ENCODE measurements at places on chromosomes 1 and 21.

DNA sequence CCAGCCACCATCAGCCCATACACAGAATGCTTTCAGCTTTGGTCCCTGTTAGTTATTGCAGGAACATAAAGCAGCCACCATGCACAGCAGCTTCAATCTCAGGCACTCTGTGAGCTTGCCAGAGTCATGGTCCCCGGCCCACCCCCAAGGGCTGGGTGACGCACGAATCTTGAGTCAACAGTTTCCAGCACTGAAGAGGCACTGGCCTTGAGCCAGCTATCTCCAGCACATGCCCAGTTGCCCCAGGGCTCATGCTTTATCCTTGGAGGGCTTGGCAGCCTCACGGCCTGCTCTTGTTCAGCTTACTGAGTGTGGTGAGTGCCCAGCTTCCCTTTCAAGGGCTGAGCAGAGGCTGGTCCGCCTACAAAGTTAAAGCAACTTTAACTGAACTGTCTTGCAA, 200.7 kb upstream of the RAB4A start:
- peak; percentile 83 for DNase-seq

DNA sequence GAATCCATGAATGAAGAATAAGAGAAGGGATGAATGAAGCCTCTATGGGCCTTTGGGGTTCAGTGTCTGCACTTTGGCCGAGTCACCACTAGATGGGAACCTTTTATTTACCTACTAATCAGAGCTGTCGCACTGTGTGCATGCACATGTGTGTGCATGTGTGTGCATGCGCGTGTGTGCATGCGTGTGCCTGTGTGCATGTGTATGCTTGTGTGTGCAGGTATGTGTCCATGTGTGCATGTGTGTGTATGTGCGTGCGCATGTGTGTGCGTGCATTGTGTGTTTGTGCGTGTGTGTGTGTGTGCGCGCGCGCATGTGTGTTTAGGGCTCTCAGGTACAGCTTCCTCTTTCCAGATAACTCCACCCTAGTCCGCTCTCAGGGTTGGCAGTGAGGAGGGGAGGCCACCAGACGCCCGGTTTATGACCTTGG, 20.4 kb upstream of the UBXN10 start:
- DNase-seq: no peak

DNA sequence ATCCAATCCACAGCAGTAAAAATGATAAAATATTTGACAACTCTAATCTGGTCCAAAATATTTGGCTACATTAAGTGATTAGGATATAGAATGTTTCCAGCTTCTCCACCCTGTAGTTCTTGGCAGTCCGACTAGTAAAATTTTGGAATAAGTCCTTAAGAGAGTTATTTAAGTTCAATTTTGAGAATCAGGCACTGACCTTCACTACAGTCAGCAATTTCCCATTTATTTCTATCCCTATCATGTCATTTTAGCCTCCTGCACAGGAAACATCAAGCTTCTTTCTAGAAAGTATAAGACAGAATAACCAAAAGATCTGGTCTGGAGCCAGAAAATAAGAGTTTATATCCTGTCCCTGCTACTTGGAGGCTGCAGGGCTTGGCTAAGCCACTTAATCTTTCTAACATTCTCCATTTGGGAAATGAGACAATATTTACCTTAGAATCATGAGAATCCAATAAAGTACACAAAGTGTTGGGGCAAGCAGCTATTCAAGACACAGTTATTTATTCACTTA, 162.2 kb downstream of the DPYD start:
- DNase-seq: no peak

- DNase-seq: no peak
Observed at GRCh38 chr1:154798645-154799044, 71.4 kb downstream of the KCNN3 start.

GRCh38 chr21:33686386-33686785, 44.1 kb downstream of the ITSN1 start:
- DNase-seq: no peak

- no peak for DNase-seq
Observed at GRCh38 chr21:41861987-41862386, 17.2 kb downstream of the PRDM15 start.

DNA sequence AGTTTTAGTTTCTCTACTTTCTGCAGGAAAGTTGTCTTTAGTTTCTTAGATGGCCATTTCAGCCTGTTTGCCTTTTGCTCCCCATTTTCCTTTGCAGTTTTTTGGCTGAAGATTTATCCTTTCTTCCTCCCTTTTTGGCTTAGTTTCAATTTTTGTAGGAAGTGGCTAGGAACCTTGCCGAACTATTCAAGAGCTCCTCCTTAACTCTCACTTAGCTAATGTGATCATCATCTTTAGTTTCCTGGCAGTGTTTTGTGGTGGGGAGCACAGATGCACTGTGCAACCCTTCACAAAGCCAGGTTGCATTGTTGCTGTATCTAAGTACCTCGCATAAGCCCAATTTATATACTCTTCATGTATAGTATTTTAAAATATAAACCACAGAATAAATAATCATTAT, 28.8 kb upstream of the CCDC181 start:
- no peak for DNase-seq

DNA sequence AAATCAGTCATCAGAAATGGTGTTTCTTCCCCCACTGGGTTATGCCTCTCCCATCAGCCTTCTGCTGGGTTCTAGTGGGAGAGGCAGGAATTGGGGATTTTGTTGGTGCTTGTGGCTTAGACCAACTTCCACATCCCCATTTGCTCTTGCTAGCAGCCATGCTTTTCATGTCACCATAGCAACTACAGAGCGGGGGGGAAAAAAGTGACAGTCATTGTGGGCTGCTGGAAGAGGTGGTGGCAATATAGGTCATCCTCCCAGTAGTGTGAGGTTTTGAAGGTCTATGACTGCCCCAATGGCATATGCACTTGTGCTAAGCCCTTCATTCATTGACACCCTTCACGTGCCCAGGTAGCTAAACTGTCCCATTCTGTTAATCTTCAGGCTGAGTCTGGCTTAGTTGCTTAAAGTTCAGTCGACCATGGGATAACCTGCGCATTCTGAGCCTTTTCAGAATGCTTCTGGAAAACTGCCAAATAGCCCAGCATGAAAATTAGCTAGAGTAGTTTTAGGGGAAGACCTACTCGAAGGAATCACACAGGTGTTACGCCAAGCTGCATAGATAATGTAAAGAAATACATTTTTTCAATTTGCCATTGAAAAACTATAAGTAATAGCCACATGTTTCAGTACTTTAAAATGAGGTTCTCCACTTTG, 53.7 kb upstream of the ZNF326 start:
- no peak for DNase-seq

- DNase-seq: no peak
Observed at GRCh38 chr1:239897458-239897857, 194.2 kb upstream of the FMN2 start.

GRCh38 chr1:100377590-100378361, 25.5 kb downstream of the CDC14A start:
- DNase-seq: no peak

DNA sequence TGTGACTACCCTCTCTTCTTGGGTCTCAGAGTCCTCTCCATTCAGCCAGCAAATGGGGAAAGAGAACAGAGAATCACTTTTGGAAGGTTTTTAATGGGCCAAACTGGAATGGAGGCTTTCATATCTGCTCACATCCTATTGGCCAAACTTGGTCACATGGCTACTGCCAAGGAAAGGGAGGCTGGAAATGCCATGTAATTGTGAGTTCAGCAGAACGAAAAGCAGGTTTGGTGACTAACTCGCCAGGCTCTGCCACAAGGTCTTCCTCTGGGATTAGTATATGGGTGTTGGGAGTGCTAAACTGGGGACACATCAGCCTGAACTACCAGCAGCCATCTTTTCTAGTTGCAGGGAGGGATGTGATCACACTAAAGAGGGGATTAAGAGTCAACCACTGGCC, 19.2 kb downstream of the RD3 start:
- no peak for DNase-seq

GRCh38 chr1:214423045-214423444, 128.4 kb downstream of the PTPN14 start:
- no peak for DNase-seq

DNA sequence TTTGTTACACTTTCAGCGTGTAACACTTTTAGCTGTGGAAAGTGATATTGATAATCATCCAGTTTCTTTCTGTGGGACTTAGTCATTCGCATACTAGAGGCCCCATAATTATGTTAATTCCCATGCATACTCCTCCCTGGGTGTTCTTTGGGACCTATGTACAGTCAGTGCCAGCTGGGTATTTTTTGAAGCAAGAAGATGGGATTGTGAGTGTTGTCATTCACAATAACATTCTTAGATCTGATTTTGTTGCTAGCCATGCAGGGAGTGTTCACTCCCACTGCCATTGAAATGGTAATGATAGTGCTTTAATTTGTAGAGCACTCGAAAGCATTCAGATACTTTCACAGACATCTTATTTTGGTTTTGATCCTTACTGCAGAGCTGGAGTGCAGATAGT, 11.6 kb downstream of the SARS1 start:
- no peak for DNase-seq

DNA sequence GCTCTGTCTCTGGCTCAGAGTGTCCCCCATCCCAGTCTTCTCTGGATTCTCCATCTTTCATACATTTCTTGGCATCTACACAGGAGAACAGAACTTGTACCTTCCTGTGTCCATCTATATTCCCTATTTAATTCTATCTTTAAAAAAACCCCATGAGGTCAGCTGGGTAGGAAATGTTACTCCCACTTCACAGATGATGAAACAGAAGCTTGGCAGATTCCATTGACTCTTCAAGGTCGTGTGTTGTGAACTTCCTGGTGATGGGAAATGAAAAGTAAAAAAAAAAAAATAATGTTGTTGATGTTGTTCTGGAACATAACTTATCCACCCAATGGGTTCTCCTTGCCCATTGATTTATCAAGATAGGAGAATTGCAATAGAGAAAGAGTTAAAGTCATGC, 8.9 kb downstream of the CHI3L2 start:
- no peak for DNase-seq

DNA sequence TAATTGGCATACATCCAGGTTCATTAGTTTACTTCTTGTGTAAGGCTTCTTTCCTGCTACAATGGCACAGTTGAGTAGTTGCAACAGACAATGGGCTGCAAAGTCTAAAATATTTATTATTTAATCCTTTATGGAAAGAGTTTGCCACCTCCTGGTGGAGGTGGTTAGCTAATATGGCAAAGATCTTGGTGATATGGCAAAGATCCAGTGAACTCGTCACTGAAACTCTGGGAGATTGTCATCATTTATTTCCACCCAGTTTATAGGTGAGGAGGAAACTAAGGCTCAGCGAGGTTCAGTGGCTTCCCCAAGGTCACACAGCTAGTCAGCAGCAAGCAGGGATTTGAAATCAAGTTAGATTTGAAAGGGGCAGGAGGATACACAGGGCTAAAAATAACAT, 16.1 kb upstream of the IFFO2 start:
- DNase-seq: no peak

GRCh38 chr1:90835661-90836344, 118.7 kb upstream of the BARHL2 start:
- DNase-seq: no peak

DNA sequence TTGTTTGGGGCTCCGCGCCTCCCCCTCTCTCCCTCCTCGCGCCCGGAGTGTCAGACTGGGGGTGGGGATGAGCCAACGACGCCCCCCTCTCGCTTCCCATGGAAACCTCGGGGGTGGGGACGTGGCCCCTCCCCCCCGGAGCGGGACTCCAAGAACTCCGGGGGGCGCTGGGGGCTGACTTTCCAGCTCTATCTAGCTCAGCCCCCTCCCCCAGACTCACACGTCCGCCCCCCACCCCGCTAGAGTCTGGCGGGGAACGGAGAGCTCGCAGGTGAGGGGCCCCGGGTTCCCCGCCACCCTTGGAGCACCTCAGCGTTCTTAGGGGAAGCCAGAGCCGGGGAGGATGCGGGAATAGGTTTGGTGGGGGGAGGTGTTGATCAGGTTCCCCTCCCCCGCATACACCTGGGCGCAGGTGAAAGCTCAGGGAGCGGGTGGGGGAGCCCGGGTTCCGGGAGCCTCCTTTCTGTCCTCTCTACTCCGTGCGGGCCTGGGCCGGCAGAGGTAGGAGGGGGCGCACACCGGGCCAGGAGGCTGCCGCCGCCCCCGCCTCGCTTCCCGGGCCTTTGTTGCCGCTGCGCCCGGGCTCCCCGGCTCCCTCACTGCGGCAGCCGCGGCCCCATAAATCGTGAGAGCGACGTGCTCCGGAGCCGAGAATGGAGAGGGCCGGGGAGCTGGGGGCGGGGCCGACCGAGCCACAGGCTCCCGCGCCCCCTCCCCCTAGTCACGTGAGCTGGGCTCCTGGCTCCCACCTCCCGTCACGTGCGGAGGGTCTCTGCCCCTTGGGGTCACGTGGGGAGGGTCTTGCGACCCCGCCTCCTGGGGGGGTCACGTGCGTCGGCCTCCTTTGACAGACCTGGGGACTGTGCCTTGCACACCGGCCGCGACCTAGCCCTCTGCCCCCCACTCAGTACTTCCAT, 1.9 kb downstream of the EFNA3 start:
- no peak for DNase-seq

- no peak for DNase-seq
Observed at GRCh38 chr1:246527402-246528088, 20.5 kb upstream of the SMYD3 start.

GRCh38 chr1:28521502-28522164, 15.8 kb downstream of the RCC1 start:
- no peak for DNase-seq

GRCh38 chr1:40130892-40131291, 30.3 kb upstream of the RLF start:
- no peak for DNase-seq

- DNase-seq: no peak
Observed at GRCh38 chr1:174209347-174210187, 50.2 kb downstream of the RABGAP1L start.

DNA sequence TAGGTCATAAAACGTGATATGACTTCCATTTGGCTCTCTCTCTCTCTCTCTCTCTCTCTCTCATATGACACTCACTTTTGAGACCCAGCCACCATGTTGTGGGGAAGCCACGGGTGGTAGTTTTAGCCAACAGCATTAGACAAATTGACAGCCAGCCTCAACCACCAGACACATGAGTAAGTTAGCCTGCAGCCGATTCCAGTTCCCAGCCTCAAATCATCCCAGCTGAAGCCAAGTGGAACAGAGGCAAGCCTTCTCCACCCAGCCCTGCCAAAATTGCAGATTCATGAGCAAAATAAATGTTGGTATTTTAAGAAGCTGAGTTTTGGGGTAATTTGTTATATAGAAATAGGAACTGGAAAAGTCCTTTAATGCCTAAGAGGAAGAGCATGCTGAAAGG, 98.0 kb upstream of the DNAH14 start:
- DNase-seq: no peak

GRCh38 chr21:37331411-37331810, 35.2 kb upstream of the DYRK1A start:
- DNase-seq: no peak

- peak; percentile 49 for DNase-seq
Observed at GRCh38 chr21:45153358-45154318, 79.3 kb downstream of the ADARB1 start.

- DNase-seq: no peak
Observed at GRCh38 chr1:111621050-111621449, 1.5 kb downstream of the RAP1A start.

- no peak for DNase-seq
Observed at GRCh38 chr1:107867422-107867821, 97.6 kb downstream of the VAV3 start.
